ENCODE measurements at places on chromosomes 7 and 10.

- no peak for DNase-seq
Observed at GRCh38 chr10:14481752-14482151, 151.0 kb upstream of the FRMD4A start.

- no peak for DNase-seq
Observed at GRCh38 chr10:131722121-131722520, 178.7 kb upstream of the PPP2R2D start.

- no peak for DNase-seq
Observed at GRCh38 chr10:99325281-99325680, 3.9 kb upstream of the CNNM1 start.

DNA sequence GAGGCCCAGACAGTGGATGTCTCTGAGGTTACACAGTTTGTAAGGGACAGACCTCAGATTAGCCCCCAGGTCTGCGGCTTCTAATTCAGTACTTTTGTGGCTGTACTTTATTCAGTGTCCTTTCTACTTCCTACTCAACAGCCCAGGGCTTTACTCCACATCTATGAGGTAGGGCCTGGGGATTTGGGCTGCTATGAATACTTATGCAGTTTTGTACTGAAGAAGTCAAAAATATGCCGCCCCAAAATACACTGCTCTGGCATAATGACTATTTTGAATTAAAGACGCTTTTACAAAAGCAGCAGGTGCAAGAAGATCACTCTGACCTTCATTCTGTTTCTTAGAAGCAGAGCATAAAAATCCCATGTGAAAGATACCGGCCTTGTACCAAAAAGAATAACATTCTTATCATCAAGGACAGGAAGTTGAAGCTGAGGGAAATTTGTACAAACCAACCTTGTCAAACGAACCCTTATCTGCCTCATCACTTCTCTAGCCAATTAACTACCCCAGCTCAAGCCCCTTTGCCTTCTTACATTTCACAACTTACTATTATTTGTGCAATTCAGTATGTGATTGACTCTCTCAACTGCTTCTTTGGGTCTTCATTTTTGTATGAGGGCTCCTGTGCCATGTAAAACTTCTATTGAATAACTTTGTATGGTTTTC, 26.1 kb upstream of the TRUB1 start:
- no peak for DNase-seq

- DNase-seq: no peak
Observed at GRCh38 chr10:87942884-87943527, 79.6 kb downstream of the PTEN start.

- no peak for DNase-seq
Observed at GRCh38 chr10:75959209-75959608, 527.8 kb downstream of the LRMDA start.

- DNase-seq: no peak
Observed at GRCh38 chr7:95690367-95690947, 81.9 kb upstream of the DYNC1I1 start.

- DNase-seq: no peak
Observed at GRCh38 chr7:2807845-2808772, 36.0 kb downstream of the GNA12 start.

GRCh38 chr10:34522546-34522945, 292.6 kb downstream of the PARD3 start:
- DNase-seq: no peak

DNA sequence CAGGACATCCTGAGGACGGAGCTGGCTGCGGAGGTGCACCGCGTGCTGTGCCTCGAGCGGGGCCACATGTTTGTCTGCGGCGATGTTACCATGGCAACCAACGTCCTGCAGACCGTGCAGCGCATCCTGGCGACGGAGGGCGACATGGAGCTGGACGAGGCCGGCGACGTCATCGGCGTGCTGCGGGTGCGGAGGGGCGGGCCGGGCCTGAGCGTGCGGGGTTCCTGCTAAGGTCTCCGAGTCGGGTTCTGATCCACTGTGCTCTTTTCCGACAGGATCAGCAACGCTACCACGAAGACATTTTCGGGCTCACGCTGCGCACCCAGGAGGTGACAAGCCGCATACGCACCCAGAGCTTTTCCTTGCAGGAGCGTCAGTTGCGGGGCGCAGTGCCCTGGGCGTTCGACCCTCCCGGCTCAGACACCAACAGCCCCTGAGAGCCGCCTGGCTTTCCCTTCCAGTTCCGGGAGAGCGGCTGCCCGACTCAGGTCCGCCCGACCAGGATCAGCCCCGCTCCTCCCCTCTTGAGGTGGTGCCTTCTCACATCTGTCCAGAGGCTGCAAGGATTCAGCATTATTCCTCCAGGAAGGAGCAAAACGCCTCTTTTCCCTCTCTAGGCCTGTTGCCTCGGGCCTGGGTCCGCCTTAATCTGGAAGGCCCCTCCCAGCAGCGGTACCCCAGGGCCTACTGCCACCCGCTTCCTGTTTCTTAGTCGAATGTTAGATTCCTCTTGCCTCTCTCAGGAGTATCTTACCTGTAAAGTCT, 10.4 kb downstream of the ATG9B start:
- peak; percentile 67 for DNase-seq

GRCh38 chr10:6399879-6400278, 180.2 kb downstream of the PRKCQ start:
- DNase-seq: no peak

DNA sequence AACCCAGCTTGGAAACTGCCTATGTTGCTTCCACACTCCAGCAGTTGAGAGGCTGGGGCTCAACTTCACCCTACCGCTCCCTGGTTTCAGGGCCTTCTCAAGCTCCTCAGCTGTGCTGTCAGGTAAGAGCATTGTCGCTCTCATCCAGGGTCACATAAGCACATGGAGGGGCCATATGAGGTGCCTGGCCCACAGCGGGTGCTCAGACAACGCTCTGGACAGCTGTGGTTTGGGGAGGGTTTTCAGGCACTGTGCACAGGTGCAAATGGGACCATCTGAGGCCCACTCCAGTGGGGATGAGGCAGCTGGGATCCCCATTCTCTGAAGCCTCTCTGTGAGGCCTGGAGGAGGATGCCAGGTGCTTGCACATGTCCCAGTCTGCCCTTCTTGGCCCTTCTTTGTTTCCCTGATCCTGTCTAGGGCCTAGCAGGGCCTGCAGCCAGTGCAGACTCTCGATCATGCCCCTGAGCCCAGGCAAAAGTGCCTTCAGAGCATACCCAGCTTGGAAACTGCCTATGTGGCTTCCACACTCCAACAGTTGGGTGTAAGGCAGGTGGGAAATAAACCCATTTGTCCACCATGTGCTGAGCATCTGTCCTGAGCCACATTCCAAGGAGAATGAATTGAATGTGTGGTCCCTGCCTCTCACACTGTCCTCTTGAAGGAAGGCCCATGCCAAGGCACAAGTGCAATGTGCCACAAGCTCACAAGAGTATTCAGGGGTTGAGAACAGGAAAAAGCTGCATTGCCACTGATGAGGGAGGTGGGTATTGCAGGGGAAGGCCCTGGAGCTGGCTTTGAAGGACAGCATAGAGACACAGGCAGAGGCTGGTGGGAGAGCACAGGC, 40.3 kb downstream of the VSTM4 start:
- no peak for DNase-seq

DNA sequence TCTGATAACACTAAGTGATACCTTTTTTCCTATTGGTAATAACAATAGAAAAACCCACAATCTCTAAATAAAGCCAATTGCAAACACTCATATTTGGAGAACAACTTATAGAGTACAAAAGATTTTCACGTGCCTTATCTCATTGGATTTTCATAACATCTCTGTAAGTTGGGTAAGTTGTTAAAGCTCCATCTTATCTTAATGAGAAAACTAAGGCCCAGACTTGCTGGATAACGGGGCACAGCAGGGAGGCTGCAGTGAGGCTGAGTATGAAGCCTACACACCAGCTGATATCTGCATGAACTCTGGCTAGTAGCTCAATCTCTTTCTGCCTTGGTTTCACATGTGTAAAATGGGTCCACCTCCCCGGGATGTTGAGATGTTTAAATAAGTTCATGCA, 26.8 kb downstream of the CPVL start:
- no peak for DNase-seq

GRCh38 chr10:22252224-22252800, 34.5 kb upstream of the EBLN1 start:
- peak; percentile 39 for DNase-seq

DNA sequence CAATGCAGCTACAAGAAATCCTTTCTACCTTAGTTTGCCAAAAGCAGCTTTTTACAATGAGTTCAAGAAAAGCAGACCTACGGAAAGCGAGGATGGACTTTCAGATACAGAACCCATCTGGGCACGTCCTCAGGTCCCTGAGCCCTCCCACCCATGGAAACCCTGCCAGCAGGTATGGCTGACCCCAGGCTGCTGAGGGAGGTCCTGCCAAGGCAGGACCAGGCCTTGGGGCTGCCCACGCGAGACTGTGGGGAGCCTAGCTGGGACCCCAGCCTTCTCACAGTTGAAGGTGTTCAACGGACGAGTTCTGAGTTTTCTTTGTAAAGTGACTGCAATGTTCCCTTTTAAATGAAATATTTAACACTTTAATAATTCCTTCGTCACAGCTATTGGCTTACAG, 245.0 kb downstream of the MGMT start:
- no peak for DNase-seq

- no peak for DNase-seq
Observed at GRCh38 chr7:78197447-78197846, 398.9 kb downstream of the PHTF2 start.

DNA sequence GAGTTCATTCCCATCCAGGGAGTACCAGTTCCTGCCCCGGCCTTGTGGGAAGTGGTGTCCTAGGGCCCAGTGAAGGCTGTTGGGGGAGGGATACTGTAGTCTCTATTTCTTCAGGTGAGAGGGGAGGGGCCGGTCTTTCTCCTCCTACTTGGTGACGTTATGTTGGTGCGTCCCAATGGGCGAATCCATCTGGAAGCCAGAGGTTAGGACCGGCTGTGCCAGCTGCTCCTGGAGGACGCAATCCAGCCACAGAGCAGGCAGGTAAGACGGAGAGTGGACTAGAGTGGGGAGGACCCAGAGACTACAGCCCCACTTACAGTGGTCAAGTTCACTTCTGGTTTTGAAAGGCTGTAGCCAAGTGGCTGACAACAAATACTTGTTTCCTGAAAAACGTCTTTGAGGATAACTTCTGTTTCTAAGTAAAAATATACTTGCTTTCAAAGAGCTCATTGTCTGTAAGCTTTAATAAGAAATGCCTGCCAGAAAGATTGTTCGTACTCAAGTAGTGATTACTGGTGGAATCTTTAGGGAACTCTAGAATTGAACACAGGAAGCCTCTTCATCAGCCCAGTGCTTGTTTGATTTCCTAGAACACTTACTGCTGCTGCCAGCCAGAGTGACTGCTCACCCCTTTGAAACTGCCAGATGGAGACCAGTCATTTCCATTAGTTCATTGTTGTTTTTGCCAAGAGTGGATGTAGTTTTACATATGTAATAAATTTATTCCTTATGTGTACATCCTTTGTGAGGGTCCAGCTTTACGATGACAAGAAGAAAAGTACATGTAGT, 25.4 kb downstream of the RBM33 start:
- DNase-seq: no peak

GRCh38 chr10:71561003-71561574, 158.5 kb downstream of the C10orf105 start:
- no peak for DNase-seq

GRCh38 chr10:119371704-119372663, 164.6 kb downstream of the GRK5 start:
- DNase-seq: no peak

DNA sequence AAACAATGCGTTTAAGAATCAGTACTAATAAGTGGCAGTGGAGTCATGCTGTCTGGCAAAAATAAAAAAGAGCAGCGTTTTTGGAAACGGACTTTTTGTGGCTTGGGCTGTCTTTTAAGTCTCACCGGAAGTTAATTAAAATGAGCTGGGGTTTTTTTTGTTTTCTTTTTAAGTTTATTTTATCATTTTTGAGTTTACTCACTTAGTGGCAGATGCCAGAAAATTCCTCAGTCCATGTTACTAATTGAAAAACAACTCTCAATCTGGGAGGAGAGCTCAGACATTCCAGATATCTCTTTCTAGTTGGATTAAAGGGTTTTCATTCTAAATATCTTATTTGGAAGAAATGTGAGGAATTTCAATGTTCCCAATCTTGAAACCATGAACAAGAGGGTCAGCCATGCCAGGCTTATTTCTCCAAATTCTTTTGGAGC, 133.8 kb upstream of the AGR3 start:
- DNase-seq: no peak

DNA sequence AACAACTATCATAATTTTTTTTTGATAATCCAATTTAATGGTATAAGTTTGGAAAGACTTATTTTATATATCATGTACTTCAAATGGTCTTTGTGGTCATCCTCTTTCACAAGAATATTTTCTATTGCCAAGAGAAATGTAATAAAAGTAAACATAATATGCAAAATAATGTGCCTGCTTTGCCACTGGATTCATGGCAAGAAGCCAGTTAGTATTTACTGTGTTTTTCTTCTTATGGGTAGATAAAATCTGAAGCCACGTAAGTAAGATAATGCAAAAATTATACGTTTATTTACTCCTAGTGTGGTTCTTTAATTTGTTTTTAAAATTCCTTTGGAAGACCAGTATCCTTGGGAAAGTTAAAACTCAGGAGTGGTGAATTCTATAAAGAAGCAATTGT, 258.5 kb downstream of the ARL4A start:
- no peak for DNase-seq

DNA sequence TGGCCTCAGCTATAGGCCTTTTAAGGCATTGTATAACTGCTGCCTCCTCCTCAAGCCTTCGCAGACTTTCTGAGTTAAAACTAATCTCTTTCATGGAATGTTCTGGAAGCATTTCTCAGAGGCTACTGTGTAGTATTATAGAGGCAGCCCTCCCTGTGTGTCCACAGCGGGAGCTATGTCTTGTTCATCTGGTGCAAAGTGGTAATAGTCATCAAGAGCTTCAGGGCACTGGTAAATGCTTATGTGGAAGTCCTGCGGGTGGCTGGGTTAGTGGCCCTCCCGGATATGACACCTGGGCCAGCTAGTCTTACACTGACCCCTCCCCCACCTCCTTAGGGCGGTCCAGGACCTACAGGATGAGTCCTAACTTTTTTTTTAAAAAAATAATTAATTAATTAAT, 2.2 kb upstream of the ABHD11 start:
- no peak for DNase-seq

DNA sequence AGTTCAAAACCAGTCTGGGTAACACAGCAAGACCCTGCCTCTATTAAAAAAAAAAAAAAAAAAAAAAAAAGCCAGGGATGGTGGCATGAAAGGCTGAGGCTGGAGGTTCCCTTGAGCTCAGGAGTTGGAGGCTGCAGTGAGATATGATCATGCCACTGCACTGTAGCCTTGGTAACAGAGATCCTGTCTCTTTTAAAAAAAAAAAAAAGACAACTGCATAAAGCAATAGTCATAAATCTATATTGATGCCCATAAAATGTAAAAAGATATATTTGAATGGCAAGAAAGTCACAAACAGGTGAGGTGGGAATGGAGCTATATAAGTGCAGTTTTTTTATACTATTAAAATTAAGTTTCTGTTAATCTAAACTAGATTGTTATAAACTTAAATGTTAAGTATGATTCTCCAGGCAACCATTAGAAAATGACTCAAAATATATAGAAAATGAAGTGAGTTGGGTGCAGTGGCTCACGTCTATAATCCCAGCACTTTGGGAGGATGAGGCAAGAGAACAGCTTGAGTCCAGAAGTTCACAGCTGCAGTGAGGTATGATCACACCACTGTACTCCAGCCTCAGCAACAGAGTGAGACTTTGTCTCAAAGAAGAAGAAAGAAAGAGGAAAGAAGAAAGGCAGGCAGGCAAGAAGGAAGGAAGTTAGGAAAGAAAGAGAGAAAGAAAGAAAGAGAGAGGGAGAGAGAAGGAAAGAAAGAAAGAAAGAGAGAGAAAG, 13.4 kb upstream of the HNRNPH3 start:
- DNase-seq: no peak

GRCh38 chr7:50531401-50531911, 33.7 kb downstream of the DDC start:
- no peak for DNase-seq

GRCh38 chr7:137934941-137935883, 66.7 kb downstream of the CREB3L2 start:
- no peak for DNase-seq
